Suppressor macrophage (primary cell): ENCODE measurements at places on chromosomes 5 and 9.

DNA sequence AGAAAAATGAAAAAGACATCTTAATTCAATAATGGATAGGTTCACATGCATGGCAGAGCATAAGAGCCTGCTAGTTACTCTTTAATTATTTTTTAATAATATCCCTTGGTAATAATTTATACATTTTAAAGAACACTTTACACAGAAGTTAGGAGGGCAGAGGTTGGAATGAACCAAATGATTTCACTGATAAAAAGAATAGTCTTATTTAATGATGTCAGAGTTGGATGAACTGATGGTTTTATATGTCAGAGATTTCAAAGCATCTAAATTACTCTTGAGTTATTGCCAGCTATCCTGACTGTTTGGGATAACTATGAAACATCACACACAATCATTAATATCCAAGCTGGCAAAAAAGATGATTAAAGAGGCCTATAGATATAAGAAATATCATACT lies 244.8 kb downstream of the CSNK1G3 start:
- DNase-seq, result no peak

- DNase-seq, result no peak
Measured at GRCh38 chr5:169435506-169436229, 134.7 kb upstream of the SLIT3 start.

DNA sequence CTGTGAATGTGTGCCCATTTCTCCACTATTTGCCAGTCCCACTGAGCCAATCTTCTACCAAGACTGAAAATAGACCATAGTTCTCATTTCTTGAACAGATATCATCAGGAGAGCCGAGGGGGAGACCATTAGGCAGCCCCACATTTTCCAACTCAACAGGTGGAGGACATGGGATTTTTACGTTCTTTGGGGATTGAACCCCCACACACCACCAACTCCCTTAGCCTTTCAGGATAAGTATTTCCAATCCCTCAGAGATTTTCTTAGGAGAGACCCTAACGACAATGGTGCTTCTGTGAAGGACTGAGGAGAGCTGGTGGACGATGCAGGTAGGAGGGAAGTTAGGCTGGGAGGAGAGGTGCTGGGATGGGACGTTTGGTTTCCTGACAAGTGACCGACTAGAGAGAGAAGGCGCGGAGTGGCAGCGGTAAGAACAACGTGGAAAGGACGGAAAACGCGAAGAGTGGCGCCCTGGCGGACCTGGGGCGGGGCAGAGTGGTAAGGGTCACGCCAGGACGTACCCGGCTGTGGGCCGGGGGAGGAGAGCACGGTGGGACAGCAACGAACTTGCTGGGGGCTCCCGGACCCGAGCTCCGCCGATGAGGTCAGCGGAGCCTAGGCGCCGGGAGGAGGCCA lies 681 bp upstream of the CHSY3 start:
- DNase-seq, result peak; percentile 4

GRCh38 chr9:131320031-131320685 lies 30.6 kb downstream of the PLPP7 start:
- DNase-seq, result no peak

DNA sequence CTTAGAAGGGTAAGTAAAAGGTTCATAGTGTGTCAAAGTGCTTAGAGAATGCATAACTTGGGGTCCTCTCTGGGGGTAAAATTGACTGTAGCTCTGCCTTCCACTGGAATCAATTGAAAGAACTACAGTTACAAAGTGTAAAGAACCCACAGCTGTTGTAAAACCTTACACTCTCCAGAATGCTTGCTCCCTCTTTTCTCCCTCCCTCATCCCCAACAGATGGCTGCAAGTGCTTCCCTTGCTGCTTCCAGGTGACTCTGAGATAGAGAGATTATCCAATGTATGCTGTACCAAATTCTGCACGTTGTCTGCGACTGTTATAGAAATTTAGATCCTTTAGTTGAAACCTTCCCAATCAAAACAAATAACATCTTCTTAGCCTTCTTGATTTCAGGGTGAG lies 126.0 kb downstream of the STK32A start:
- DNase-seq, result no peak

GRCh38 chr5:107567901-107568671 lies 102.7 kb downstream of the EFNA5 start:
- DNase-seq, result no peak

GRCh38 chr5:181221105-181221791 lies 1.8 kb upstream of the TRIM41 start:
- DNase-seq, result no peak

- no peak for DNase-seq
Measured at GRCh38 chr5:102807878-102808502, 52.9 kb downstream of the PAM start.

- DNase-seq, result peak; percentile 6
Measured at GRCh38 chr9:70835323-70835722, 286.1 kb downstream of the TRPM3 start.

DNA sequence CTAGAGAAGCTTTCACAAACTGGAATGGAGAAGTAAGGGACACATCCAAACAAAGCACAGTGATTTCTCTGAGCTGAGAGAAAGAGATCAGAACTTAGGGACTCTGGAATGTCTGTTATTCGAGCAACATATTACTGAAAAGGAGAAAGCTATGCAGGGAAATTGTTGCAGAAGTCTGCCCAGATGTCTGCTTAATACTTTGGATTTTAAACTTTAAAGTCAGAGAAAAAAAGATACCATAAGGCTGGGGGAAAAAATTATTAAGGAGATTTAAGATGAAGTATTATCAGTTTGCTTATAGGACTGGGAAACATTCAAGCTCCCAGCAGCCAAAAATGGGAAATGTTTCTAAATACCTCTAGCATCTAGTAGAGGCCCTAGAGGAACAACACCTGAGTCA lies 803.9 kb downstream of the TAF11L14 start:
- DNase-seq, result no peak

DNA sequence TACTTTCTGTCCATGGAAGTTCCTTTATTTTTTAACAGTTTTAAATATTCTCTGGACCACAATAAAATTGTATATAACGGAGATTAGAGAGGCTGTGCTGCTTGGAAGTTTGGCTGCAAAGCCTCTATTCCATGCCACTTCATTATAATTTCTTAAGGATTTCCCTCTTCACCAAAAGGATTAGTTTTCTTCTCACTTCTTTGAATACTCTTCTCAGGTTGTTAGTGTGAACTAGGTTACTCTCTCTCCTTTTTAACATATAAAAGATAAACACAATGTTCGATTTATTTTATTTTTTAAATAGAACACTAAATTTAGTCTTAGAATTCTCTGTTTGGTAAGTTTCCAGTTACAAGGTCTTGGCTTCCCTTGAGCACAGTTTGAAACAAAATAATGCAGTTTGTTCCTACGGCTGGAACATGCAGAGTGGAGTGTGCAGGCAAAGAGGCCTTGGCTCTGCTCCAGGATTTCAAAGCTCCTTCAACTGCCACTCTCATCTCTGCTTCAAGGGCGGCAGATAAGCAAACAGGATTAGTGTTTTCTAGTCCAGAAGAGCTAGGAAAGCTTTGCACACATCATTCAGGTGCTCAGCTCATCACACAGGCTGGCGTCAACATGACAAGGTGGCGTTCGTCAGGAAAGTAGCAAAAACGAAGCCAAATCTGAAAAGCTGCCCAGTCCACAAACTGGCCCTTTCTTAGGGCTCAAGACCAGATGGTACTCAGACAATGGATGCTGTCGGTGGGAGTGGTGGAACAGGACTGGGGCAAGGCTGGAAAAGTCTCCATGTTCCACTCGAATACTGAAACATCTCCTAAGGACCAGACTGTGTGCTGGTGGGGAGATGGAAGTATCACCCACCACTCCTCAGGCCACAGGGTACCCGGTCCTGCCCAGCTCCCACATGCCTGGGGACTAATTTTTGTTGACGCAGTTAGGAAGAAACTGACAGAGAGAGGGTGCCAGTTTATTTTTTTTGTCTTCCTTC lies 286.6 kb downstream of the CRB2 start:
- no peak for DNase-seq

DNA sequence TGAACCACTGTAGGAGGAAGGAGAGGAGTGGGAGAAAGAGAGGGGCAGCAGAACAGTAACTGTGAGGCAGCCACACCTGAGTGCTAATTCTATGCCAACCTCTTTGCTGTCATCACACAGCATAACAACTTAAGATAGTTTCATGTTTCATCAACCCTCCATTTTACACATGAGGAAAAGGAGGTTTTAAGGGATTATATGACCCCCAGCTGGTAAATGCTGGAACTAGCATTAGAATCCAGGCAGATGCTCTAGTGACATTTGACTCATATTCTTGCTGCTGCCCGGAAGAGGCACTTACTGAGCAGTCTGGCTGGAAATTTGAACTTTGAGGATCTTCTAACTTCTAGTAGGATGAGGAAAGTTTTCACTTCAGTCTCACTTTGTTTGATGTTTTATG lies 24.1 kb upstream of the VLDLR start:
- DNase-seq, result no peak

DNA sequence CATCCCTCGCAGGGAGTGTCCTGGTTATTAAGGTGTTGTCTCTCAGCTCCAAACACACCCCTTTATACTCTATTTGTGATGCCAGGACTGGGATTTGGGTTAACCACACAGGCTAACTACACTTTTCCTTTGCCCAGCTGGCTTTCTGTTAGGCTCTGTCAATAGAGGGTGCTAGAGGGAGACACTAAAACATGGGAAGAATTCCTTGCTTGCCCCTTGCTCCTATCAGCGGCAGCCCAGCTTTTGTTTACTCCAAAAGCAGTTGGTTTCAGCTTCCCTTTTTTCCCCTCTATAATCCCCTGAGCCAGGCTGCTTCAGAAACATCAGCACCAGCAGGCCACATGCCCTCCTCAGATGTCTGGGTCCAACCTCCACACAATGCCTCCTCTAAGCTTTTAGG lies 297.1 kb downstream of the KCTD16 start:
- DNase-seq, result peak; percentile 49

DNA sequence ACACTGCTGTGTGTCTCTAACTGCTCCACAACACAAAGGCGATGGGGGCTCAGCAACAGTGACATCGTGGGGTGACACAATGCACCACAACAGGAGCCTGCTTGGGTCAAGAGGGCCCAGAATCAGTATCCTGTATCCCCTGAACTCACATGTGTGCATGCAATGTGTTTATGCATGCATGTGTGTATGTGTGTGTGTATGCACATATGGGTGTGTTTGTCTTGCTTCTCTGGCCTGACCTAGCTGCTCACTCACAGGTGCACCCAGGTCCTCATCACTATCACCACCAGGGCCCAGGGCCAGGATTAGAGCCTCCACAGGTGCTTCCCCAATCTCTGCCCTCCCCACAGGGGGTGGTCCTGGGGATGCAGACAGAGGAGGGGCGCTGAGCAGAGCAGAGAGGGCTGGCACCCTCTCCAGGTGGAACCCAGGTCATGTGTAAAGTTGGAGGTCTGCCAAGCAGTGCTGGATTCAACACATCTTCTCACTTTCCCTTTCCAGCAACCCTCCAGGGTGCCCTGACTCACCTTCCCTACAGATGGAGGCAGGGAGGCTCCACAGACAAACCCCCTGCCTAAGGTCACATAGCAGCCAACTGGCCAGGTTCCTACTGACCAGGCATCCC lies 18.1 kb upstream of the ZNF484 start:
- no peak for DNase-seq
